Activated T-helper 9 cell treated with anti-CD3 and anti-CD28 coated beads, Interleukin-2, amount 50 U/mL, for 16 hours (primary cell): ENCODE measurements at places on chromosomes 4 and X.
A peak's percentile ranks its signal among the peaks of the same experiment; 100 is the strongest.

DNA sequence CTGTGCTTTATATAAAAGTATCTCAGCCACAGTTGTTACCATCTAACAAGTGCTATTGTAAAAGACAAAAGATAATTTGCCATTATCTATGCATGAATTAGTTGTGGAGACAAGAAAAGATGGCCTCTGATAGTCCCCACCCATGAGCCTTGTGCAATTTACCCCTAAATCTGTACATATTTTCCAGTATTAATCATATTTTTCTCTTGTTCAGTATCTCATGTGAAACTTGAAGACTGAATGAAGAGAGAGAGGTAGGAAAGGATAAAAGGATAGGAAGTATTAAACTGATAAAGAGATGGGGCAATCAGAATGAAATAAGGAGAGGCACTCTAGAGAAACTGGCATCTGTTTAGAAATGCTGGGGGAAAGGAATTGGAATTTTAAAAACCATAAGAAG lies 3.7 kb downstream of the MYOZ2 start:
- no peak for DNase-seq

DNA sequence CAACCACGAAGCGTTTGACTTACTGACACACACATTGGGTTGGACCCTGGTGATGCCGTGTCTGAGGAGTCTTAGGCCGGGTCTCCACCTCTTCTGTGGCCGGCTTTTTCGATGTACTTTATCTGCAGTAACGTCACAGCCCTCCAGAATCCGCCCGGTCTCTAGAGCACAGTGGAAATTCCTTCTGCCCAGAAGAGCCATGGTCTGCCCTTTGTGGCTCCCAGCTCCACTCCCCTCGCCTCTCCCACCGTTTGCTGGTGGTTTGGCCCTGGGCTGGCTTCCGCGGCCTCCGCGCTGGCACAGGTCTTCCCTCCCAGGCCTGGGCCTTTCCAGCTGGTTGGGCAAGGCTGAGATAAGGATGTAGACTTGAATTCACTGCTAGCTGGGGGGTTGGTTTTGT lies 4.3 kb downstream of the MAEA start:
- DNase-seq = no peak

GRCh38 chr4:52711272-52711671 lies 40.0 kb downstream of the ERVMER34-1 start:
- DNase-seq = no peak

- DNase-seq = no peak
Observed at GRCh38 chr4:8207314-8207713, 8.2 kb downstream of the SH3TC1 start.

GRCh38 chr4:26116057-26116456 lies 202.0 kb downstream of the SMIM20 start:
- DNase-seq = no peak

DNA sequence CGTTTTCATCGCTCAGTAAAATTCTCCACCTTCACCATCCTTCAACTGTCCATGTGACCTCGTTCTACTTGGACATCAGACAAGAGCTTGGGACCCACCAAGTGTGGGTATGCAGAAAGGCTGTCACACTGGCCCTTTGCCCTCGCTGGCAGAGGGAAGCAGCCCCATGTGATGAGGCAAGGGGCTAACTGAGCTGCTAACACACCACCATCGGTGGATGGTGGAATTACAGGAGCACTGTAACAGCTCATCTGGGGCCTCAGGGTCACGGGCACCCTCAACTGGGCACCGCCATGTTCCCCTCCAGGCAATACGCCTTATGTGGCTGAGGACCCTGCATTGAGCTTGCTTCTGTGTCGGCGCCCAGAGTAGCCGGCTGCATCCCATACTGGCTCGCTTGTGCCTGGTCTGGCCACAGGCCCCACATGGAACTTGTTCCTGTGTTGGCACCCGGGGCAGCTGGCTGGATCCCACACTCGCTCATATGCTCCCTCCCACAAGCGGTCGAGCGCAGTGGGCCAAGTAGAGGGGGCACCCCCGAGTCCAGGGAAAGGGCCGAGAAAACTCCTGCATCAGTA lies 109.5 kb downstream of the TAB3 start:
- DNase-seq = no peak

- peak; percentile 8 for DNase-seq
Observed at GRCh38 chrX:53188763-53189162, 36.2 kb downstream of the KDM5C start.
